ENCODE measurements at places on chromosomes 11 and 22. TPM values are rescaled to one million over a fixed set of nuclear protein-coding genes. Genes with fewer than 3 reads are reported as not detected.

- no peak for DNase-seq
Observed at GRCh38 chr22:20999350-21000206, 2.3 kb downstream of the THAP7 start.

GRCh38 chr11:20249378-20249777 is 89.1 kb upstream of the DBX1 start:
- no peak for DNase-seq

- DNase-seq: no peak
Observed at GRCh38 chr11:64357446-64357845, 1.5 kb upstream of the RPS6KA4 start.

- DNase-seq: no peak
Observed at GRCh38 chr11:69320326-69320725, 26.4 kb downstream of the MYEOV start.

DNA sequence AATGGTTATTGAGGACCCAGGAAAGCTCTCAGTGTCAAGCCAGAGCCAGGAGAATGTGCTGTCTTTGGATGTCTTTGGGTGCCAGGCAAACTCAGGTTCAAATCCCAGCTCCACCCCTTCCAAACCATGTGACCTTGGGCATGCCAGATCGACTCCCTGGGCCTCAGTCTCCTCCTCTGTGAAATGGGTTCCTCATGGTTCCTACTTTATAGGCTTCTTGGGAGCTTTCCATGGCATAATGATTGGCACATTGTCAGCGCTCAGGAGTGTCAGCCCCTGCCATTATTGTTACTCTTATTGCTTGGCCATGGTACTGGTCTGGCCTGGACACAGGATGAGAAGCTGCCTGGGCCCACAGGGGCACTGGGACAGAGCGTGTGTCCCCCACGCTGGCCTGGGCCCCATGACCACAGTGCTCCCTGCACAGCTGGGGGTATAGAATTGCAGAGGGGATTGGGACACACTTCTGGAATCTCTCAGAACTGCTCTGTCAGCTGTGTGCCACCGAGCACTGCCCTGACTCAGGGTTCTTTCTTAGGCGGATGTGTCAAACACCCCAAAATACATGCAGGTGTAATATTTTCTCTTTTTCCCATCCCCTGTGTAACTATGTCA is 37.6 kb upstream of the CRYBB3 start:
- DNase-seq: no peak

DNA sequence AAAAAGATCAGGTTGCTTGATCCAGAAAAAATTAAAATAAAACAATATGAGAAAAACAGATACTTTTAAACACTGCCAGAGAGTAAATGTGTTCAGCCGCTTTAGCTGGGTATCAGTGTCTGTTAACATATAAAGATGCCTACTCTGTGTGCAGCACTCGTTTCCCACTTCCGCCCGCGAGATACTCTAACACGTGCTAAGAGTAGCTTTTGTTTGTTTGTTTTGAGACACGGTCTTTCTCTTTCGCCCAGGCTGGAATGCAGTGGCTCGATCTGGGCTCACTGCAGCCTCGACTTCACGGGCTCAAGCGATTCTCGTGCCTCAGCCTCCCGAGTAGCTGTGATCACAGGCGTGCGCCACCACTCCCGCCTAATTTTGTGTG is 531 bp upstream of the MEN1 start:
- no peak for DNase-seq

- DNase-seq: no peak
Observed at GRCh38 chr11:2698386-2699184, 1.2 kb downstream of the KCNQ1OT1 start.

DNA sequence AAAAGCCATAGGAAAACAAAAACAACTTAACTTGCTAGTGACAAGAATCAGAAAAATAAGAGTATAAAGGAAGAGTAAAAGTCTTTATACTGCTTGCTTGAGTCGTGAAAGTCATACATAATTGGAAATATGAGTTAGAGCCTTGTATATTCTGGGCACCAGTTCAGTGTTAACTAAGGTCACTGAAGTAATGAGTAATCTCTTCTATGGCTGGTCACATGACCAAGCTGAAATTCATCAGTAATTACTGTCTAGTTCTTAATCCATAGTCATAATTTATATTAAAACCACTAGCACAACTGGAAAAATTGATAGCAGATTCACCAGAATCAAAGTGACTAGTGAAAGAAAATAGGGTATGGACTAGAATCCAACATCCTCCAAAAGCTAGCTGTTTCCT is 84.4 kb upstream of the SLC5A12 start:
- DNase-seq: no peak

DNA sequence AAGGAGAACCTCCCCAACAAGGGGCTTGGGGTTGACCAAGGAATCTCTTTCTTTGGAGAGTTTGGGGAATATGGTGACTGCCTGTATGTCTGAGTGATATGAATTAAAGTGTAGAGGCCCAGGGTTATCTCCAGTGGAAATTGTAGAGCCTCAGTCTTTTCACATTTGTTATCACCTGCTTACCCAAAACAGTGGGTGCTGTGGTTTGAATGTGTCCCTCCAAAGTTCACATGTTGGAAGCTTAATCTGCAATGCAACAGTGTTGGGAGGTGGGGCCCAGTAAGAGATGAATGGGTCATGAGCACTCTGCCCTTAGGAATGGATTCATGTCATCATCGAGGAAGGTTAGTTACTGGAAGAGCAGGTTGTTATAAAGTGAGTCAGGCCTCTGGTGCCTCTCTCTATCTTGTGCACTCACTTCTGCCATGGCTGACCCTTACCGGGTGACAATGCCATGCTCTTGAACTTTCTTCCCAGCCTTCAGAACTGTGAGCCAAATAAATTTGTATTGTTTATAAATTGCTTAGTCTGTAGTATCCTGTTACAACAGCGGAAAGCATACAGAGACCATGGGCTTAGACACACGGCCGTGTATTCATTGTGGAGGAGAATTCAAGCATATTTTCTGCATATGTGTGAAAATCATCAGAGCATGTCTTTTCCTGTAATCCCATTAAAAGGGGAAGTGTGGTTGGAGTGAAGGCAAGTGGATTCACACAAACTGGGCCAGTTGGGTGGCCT is 114.1 kb upstream of the TBCEL start:
- DNase-seq: no peak

- DNase-seq: no peak
Observed at GRCh38 chr11:11450744-11451362, 97.8 kb upstream of the CSNK2A3 start.

DNA sequence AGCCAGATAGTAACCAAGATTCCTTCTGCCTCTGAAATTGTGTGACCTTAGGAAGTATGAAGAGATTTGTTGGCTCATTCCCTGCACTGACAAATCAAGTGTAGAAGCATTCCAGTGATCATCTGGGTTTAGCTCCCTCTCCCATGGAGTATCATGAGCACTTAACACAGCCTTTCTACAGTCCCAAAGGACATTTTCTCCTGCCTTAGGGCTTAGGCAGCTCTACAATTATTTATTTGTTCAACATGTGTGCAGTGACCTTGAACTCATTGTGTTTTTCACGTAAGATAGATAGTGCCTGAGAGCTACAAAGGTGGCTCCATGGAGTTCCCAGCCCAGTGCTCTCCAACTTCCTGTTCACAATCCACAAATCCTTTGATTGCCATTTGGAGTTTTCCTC is 94.8 kb upstream of the FAT3 start:
- no peak for DNase-seq

- DNase-seq: no peak
Observed at GRCh38 chr11:94934362-94934761, 39.0 kb downstream of the CWC15 start.

- no peak for DNase-seq
Observed at GRCh38 chr11:10294290-10294953, 403 bp upstream of the SBF2 start.

DNA sequence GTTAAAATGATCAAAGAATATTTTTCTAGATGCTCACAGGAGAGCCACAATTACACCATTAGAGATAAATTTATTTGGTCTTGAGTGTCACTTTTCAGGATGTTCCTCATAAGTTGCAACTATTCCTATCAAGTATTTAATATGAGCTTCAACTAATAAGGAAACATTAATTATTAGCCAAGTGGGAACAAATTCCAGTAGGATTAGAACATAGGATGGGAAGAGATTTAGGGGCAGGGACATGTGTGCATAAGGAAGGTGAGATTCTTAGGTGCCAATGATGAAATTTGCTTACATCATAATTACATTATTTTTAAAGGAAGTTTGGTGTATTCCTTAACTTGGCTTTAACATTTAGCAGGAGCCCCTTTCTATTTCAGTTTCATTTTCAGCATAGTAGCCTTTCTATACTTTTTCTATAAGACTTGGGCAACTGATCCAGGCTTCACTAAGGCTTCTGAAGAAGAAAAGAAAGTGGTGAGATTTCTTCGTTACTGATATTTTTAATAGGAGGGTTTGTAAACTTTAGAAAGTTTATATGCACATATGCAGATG is 38.8 kb downstream of the CSRP3 start:
- no peak for DNase-seq

DNA sequence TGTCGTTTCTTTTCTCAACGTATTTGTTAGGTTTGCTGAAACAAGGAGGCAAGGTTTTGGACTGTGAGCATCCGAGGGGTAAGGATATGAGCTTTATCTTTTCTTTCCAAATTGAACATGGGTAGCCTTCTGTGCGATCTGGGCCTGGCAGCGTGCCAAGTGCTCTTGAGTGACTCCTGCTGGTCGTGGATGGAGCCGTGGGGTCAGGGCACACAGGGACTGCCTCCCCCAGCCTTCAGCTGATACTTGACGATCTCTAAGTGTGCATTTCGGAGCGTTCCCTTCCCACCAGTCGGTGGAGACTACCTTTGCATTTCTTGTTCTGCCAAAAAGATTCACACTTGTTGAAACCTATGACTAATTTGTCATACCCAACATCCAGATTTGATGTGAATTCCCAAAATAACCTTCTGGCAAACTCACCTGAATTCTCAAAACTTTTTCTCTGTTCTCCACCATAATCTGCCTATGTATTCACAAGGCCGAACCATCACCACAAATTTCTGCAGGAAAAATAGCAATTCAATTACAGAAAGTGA is 40.1 kb upstream of the CLMP start:
- DNase-seq: peak; percentile 22

DNA sequence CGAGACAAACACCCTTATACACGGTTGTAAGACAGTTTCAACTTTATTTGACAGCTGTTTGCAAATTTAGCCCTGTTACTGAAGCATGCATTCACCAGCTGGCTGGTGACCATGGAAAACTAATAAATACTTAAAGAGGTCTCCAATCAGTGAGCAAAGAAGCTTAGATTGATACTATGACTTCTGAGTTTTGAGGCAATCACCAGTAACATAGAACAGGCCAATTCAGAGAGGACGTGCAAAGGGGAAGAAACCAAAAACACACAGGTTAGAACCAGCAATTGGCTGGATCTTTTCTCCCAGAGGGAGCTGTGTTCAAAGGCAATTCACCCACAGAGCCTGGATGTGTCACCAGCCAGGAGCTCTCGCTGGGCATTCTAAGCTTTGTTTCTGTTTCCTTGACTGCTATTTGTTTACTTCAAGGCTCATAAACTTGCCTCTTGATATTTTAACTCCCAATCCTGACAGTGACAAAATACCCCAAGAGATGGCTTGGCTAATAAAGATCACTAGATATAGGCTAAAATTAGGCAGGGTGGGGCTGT is 113.6 kb upstream of the MTMR2 start:
- DNase-seq: no peak

GRCh38 chr11:6648501-6648900 is 7.1 kb downstream of the DCHS1 start:
- no peak for DNase-seq

The SERGEF gene
- total RNA-seq: 43.9 TPM

The RBM4B gene
- 18.4 TPM for total RNA-seq

The FGF3 gene
- total RNA-seq: not detected

The UPK3A gene
- not detected for total RNA-seq

The TEF gene
- 1.7 TPM for total RNA-seq

The CECR2 gene
- total RNA-seq: not detected

The MTMR2 gene
- total RNA-seq: 45.4 TPM

Data from activated T-helper 2 cell treated with anti-CD3 and anti-CD28 coated beads, Interferon-gamma antibody, Interleukin-2, Interleukin-4, amounts not matched to agents 10 μg/mL and 5 μg/mL and 100 μg/mL, durations not matched to agents 14 hours and 24 hours and 36 hours (primary cell).